ENCODE measurements at places on chromosomes 6 and 20.

DNA sequence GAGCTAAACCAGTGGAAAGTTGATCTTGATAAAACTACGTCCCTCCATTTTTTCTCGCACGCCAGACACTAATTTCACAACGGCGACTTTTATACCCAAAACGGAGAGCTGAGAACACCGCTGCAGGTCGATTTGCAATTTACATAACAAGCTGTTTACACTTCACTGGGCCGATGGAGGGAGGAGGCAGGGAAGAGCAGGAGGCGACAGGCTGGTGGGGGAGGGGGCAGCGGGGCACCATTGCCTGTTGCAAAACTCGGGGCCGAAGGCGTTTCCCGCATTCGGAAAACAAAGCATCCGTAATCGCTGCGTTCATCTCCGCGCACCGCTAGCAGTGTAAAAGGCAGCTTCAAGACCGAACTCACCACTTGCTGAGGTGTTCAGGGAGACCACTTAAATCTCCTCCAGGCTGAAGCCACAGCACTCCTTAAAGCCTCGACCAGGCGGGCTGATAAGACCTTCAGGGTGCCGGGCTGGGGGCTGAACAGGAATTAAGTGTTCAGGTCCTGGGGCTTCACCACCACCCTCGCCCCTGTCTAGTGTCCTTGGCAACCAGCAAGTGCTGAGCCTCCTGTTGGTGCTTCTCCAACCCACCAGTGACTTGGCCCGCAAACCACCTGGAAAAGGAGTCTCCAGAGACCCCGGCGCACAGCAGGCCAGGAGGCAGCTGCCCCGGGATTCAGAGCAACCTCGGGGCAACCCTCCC lies 2.0 kb upstream of the FOXC1 start:
- peaks cover 6% of the 10 kb centered on the region for H3K27me3 ChIP-seq
- peaks cover 64% of the 10 kb centered on the region for H3K4me1 ChIP-seq
- peak overlapping the region; percentile 17 for H3K4me3 ChIP-seq
- no peaks in the 10 kb centered on the region for H3K36me3 ChIP-seq
- H3K27ac ChIP-seq, result no peak overlapping the region

- H3K27me3 ChIP-seq, result no peaks in the 10 kb centered on the region
- no peak for DNase-seq
- no peak overlapping the region for H3K4me3 ChIP-seq
- peaks cover 4% of the 10 kb centered on the region for H3K36me3 ChIP-seq
- H3K27ac ChIP-seq, result no peak overlapping the region
Observed at GRCh38 chr6:139172151-139172550, 37.3 kb downstream of the HECA start.

GRCh38 chr20:48455651-48456365 lies 372.0 kb downstream of the PREX1 start:
- H3K27ac ChIP-seq, result no peak overlapping the region
- no peaks in the 10 kb centered on the region for H3K4me1 ChIP-seq
- no peak overlapping the region for H3K4me3 ChIP-seq
- H3K27me3 ChIP-seq, result no peaks in the 10 kb centered on the region
- H3K36me3 ChIP-seq, result no peaks in the 10 kb centered on the region

GRCh38 chr6:80163754-80164187 lies 57.3 kb downstream of the BCKDHB start:
- H3K27me3 ChIP-seq, result no peaks in the 10 kb centered on the region
- H3K36me3 ChIP-seq, result no peaks in the 10 kb centered on the region

DNA sequence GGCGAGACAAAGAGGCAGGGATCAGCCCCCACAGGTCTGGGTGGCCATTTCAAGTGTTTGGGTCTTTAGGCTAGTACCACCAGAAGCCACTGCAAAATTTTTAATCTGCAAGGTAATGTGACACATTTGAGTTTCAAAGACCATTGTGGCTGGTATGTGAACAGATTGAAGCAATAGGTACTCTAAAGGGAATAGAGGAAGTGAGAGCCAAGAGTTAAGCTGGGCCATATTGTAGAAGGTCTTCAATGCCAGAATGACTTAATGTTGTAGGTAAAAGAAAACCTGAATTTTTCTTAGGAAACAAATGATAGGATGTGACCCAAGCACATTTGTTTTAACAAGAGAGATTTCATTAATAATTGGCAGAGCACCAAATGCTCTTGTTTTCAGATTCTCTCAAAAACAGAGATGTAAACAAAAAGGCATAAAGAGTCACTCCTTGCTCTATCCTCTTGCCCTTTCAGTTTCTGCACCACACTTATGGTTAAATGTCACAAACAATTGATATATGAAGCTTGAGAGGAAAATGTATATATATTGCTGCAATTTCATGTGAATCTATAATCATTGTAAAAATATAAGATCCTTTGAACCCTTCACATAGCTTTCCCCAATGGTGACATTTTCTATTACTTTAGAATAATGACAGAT lies 307.1 kb upstream of the PLN start:
- no peaks in the 10 kb centered on the region for H3K27me3 ChIP-seq
- no peak for DNase-seq
- no peaks in the 10 kb centered on the region for H3K4me1 ChIP-seq
- no peak overlapping the region for H3K4me3 ChIP-seq

DNA sequence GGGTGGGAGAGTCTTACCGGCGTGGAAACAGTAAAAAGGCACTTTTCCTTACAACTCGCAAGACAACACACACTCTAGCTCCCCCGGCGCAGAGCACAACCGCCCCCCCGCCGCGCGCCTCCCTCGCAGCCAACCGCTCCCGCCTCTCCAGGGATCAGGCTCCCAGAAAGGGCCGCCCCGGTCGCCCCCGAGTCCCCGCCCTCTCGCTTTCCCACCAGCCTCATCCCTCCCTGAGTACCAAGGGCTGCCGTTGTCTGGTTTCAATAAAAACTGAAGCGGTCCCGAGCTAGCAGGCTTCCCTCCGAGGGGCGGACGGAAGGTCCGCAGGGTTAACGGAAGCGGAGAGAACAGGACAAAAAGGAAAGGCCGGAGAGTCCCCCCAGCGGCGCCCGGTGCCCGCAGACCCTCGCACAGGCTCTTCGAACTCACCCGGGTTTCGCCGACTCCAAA lies 804 bp downstream of the ELOVL5 start:
- peak overlapping the region; percentile 71 for H3K4me3 ChIP-seq
- H3K36me3 ChIP-seq, result no peaks in the 10 kb centered on the region

- no peak for DNase-seq
- no peaks in the 10 kb centered on the region for H3K4me1 ChIP-seq
- H3K4me3 ChIP-seq, result no peak overlapping the region
- H3K36me3 ChIP-seq, result no peaks in the 10 kb centered on the region
Observed at GRCh38 chr6:106637717-106638341, 8.5 kb downstream of the QRSL1 start.

GRCh38 chr6:163860287-163861081 lies 446.0 kb downstream of the QKI start:
- no peaks in the 10 kb centered on the region for H3K36me3 ChIP-seq
- no peaks in the 10 kb centered on the region for H3K4me1 ChIP-seq
- no peak for DNase-seq
- H3K4me3 ChIP-seq, result no peak overlapping the region
- H3K27ac ChIP-seq, result no peak overlapping the region
- H3K27me3 ChIP-seq, result peaks cover 22% of the 10 kb centered on the region

GRCh38 chr6:13697857-13698256 lies 13.8 kb downstream of the RANBP9 start:
- H3K27ac ChIP-seq, result no peak overlapping the region
- no peaks in the 10 kb centered on the region for H3K27me3 ChIP-seq
- H3K4me1 ChIP-seq, result peaks cover 26% of the 10 kb centered on the region
- H3K4me3 ChIP-seq, result no peak overlapping the region
- no peak for DNase-seq
- H3K36me3 ChIP-seq, result no peaks in the 10 kb centered on the region

GRCh38 chr20:11323816-11324215 lies 593.9 kb upstream of the BTBD3 start:
- no peak overlapping the region for H3K4me3 ChIP-seq
- no peak for DNase-seq
- H3K27ac ChIP-seq, result no peak overlapping the region
- H3K4me1 ChIP-seq, result no peaks in the 10 kb centered on the region
- H3K36me3 ChIP-seq, result no peaks in the 10 kb centered on the region

DNA sequence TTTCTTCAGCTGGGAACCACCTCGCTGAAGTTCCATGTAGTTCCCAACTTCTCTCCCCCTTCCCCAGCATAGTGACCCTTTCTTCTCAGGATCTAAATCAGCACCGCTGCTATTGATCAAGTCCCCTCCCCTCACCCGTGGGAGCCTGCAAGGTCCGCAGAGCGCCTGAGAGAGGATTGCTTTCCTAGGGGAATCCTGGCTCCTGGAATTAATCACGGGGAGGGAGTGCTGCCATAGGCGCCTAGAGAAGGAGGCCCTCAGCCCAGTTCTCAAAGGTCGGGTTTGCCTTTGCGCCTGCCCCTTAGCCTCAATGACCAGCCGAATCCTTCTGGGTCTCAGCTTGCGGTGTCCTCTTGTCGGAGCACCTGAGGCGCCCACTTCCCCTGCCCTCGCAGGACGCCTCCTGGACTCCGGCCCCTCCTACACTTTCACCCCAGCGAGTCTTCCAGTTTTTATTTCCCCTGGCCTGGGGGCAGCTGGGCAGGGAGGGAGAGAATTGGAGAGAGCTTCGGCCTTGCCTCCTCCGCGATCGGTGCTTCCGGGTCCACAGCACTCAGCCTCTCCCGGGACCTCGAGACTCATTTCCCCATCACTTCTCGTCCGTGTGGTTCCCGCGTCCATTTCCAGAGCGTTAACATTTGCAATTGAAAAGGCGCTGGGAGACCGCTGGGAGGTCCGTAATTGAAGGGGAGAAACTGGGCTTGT lies 3.1 kb upstream of the NKX2-2 start:
- no peak for DNase-seq
- H3K4me1 ChIP-seq, result peaks cover 73% of the 10 kb centered on the region
- no peak overlapping the region for H3K27ac ChIP-seq

GRCh38 chr6:157096522-157096921 lies 226.8 kb downstream of the TMEM242 start:
- H3K27me3 ChIP-seq, result no peaks in the 10 kb centered on the region
- H3K4me3 ChIP-seq, result no peak overlapping the region
- H3K4me1 ChIP-seq, result peaks cover 19% of the 10 kb centered on the region
- no peak for DNase-seq
- no peak overlapping the region for H3K27ac ChIP-seq

GRCh38 chr6:52635049-52635577 lies 35.8 kb upstream of the TMEM14A start:
- no peaks in the 10 kb centered on the region for H3K36me3 ChIP-seq
- no peak overlapping the region for H3K4me3 ChIP-seq
- peaks cover 5% of the 10 kb centered on the region for H3K4me1 ChIP-seq
- no peaks in the 10 kb centered on the region for H3K27me3 ChIP-seq
- no peak for DNase-seq
- no peak overlapping the region for H3K27ac ChIP-seq

- no peaks in the 10 kb centered on the region for H3K36me3 ChIP-seq
- H3K4me1 ChIP-seq, result no peaks in the 10 kb centered on the region
- no peak overlapping the region for H3K4me3 ChIP-seq
- no peak overlapping the region for H3K27ac ChIP-seq
Observed at GRCh38 chr6:40852779-40853373, 186.1 kb downstream of the UNC5CL start.

DNA sequence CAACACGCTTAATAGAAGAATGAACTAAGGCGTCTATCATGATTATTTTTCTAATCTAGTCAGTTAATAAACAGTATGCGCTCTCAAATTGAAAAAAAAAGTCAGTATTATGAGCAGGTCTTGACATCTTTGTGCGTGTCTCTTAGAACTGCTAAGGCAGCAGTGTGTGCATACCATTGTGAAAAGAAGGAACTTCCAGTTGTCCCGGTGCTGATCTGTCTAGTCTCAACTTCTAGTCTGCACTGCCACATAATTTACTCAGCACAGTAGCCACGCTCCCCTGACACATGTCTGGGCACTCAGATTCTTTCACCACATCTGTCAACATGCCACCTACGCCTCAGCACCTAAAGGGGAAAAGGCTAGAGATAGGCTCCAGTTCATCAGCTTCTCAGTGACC lies 61.1 kb upstream of the SPDEF start:
- no peaks in the 10 kb centered on the region for H3K27me3 ChIP-seq
- H3K27ac ChIP-seq, result no peak overlapping the region
- no peaks in the 10 kb centered on the region for H3K36me3 ChIP-seq
- DNase-seq, result no peak
- H3K4me1 ChIP-seq, result no peaks in the 10 kb centered on the region
- H3K4me3 ChIP-seq, result no peak overlapping the region

GRCh38 chr20:17593902-17594301 lies 24.0 kb downstream of the DSTN start:
- H3K27me3 ChIP-seq, result no peaks in the 10 kb centered on the region
- no peak overlapping the region for H3K4me3 ChIP-seq
- H3K36me3 ChIP-seq, result peaks cover 7% of the 10 kb centered on the region

GRCh38 chr6:33935439-33936080 lies 131.8 kb upstream of the MLN start:
- H3K4me3 ChIP-seq, result no peak overlapping the region
- H3K36me3 ChIP-seq, result no peaks in the 10 kb centered on the region

DNA sequence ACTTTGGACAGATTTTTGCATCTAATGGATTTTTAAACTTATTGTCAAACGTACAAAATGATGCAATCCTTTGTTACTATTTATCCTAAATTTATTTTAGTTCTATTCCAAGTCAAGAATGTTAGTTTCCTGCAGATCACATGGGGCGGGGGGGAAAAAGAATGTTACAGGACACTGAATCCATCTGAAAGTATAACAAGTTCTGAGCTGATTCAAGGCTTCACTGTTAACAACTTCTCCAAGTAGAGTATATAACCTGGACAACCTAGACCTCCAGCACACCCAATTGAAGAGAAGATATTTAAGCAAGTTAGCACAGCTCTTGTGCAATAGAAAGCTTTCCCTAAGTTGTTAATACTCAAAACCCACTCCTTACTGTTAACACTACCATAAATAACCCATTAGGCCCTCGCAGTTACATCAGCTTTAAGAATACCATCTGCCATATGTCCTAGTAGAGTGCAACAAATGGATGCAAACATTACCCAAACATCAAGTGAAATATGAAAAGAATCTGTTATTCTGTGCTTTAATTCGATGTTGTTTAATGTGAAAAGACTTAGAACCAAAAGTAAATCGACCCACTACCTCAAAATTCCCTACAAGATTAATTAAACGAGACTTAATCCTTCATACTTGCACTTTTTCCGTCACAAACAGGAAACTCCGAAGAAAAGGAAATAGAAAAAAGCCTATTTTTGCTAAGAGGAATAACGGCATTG lies 1.3 kb downstream of the SEC63 start:
- H3K4me1 ChIP-seq, result peaks cover 22% of the 10 kb centered on the region
- peak overlapping the region; percentile 50 for H3K27ac ChIP-seq
- no peak for DNase-seq
- H3K36me3 ChIP-seq, result no peaks in the 10 kb centered on the region
- H3K27me3 ChIP-seq, result no peaks in the 10 kb centered on the region

DNA sequence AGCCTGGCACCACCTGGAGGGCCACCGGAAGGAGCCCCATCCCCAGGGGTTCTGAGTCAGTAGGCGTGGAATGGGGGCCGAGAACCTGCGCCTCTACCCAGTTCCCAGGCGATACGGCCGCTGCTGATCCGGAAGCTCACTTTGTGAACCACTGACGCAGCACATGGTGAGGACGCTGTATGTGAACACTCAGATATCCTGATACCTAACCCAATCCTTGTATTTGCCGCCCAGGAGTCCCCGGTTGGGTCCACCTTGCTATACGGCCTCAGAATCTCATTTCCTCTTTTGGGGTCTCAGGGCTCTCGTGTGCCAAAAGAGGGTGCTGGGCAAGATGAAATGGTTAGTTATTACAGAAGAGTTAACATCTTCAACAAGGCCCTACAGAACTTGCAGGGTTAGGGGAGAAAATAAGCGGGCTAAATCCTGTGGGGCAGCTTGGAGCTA lies 604 bp upstream of the RAB5IF start:
- H3K4me1 ChIP-seq, result peaks cover 38% of the 10 kb centered on the region
- peak overlapping the region; percentile 96 for H3K27ac ChIP-seq
- peaks cover 20% of the 10 kb centered on the region for H3K36me3 ChIP-seq
- H3K4me3 ChIP-seq, result peak overlapping the region; percentile 98
- no peaks in the 10 kb centered on the region for H3K27me3 ChIP-seq
- DNase-seq, result peak; percentile 22

- H3K27me3 ChIP-seq, result no peaks in the 10 kb centered on the region
- DNase-seq, result no peak
- H3K36me3 ChIP-seq, result no peaks in the 10 kb centered on the region
- no peak overlapping the region for H3K4me3 ChIP-seq
Observed at GRCh38 chr6:38182426-38182825, 362.9 kb downstream of the ZFAND3 start.
